ENCODE measurements at places on chromosomes 12 and 14.

GRCh38 chr12:109721276-109721675 is 7.7 kb downstream of the FAM222A start:
- no peak for DNase-seq

DNA sequence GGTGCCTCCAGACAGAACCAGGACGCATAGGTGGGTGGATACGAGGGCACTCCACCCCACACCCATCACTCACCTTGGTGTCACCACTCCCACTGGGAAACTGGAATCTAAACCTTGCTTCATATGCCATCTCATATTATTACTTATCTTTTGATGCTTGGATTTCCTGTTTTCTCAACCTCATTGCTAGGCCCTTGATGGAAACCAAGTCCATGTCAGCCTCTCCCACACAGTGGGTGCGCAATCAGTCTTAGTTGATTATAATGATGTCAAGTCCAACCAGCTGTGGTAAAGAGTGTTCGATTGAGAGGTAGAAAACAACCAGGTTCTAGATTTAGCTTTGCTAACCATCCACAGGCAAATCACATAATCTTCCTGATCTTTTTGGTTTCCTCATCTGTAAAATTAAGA is 584 bp upstream of the DDHD1 start:
- DNase-seq = no peak

DNA sequence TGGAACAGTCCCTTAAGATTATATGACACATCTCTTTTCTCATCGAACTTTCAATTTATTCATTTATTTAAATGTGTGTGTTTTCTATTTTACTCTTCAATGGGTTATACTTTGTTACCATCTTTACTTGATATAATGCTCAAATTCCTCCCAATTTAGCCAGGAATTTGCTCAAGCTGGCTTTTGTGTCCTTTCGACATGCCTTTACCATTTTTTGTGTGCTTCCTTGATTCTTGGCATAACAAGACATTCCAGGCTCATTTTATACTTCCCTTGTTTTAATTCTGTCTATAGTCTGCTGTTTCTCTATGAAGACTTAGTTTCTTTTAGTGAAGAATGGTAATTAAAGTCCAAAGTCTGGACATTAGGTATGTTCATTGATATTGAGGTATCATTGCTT is 315.8 kb downstream of the AEBP2 start:
- no peak for DNase-seq

DNA sequence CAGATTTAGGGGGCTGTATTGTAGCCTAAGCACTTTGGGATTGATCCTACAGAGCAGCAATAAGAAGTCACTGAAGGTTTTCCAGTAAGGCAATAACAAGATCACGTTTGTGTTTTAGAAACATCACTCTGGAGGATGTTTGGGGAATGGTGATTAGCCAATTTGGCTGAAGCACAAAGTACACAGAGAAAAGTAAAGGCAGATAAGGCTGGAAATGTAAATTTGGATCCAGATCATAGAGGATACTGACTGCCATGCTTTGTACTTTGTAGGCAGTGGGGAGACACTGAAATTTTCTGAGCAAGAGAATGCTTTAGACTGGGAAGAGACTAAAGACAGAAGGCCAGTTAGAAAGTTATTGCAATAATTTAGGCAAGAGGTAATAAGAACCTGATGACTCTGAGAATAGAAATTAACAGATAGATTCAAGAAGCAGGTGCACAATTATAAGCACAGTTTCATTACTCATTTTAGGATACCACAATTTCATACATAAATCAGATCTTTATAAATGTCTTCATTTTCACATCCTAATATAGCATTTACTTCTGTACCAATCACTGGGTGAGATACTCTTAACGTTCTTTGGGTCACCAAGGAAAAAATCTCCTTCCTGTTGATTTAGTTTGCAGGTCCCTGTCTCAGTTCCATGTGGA is 314.5 kb upstream of the GARIN6 start:
- no peak for DNase-seq

DNA sequence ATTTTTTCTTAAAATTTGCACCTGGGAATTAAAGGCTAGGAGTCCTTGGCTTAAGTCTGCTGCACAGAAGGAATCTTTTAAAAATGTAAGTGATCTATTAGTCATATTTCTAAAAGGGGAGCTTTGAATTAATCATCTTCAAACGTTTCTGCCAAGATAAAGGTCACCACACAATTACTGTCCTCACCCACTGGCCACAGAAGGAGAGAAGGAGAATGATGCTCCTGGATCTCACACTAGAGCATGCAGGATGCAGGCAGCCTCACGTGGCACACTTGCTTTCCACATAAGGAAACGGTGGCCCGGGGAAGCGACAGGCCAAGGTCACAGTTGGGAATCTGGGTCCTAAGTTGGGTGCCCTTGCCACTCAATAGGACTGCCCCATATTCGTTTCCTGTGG is 16.9 kb downstream of the PLEKHG7 start:
- no peak for DNase-seq

GRCh38 chr14:64410084-64410774 is 22.1 kb downstream of the MTHFD1 start:
- DNase-seq = no peak

- no peak for DNase-seq
These were observed 91.5 kb downstream of the CPNE8 start for GRCh38 chr12:38813923-38814322.

- no peak for DNase-seq
These were observed 198.3 kb upstream of the AMIGO2 start for GRCh38 chr12:47277972-47278448.

GRCh38 chr14:103108749-103109207 is 14.3 kb downstream of the EXOC3L4 start:
- DNase-seq = no peak
